HFFc6 (cell line): ENCODE measurements at places on chromosomes 3 and 15. TPM values are rescaled to one million over a fixed set of nuclear protein-coding genes. Genes with fewer than 3 reads are reported as not detected.
A peak's percentile ranks its signal among the peaks of the same experiment; 100 is the strongest.

GRCh38 chr3:103829723-103830326 lies 1395.0 kb downstream of the ZPLD1 start:
- no peak for DNase-seq
- H3K27ac ChIP-seq, result no peak overlapping the region
- no peaks in the 10 kb centered on the region for H3K36me3 ChIP-seq
- H3K4me1 ChIP-seq, result no peaks in the 10 kb centered on the region

GRCh38 chr15:60626669-60627068 lies 147.7 kb upstream of the ICE2 start:
- no peaks in the 10 kb centered on the region for H3K36me3 ChIP-seq
- H3K4me1 ChIP-seq, result no peaks in the 10 kb centered on the region
- H3K27ac ChIP-seq, result no peak overlapping the region
- no peak overlapping the region for H3K4me3 ChIP-seq
- H3K27me3 ChIP-seq, result peaks cover 8% of the 10 kb centered on the region

DNA sequence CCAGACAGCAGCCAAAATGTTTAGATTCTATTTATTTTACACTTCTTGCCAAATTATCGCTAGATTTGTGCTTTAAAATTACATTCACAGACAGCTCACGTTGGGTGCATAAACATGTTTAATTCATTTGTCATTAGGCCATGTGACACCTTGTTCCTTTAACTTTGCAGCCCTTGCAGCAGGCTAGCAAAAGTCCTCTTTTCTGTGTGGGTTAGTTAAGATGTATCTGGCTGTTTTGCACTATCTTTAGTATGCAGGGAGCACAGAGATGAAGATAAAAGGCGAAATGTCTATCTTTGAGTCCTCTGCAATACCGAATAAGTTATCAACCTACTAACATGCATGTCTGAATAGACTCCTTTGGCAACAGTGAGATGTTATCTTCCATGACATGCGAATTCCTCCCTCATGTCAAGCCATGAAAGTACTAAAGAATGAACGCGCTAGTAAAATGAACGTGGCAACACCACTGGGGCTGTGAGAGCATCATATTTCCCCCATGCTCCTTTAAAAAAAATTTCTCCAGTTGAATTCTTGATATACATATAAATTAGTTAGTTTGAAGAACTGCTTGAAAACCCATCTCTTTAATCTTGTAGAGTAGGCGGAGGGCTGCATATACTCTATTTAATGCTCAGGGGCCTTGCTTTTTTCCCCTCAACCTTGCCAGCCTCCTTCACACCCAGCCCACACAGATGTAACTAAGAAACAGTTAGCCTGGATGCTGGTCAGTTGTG lies 620.4 kb upstream of the NR2F2 start:
- H3K27ac ChIP-seq, result no peak overlapping the region
- peaks cover 1% of the 10 kb centered on the region for H3K27me3 ChIP-seq
- H3K36me3 ChIP-seq, result no peaks in the 10 kb centered on the region
- no peak for DNase-seq

GRCh38 chr15:58405865-58406264 lies 25.9 kb upstream of the LIPC start:
- peaks cover 19% of the 10 kb centered on the region for H3K27me3 ChIP-seq
- H3K4me3 ChIP-seq, result no peak overlapping the region
- no peaks in the 10 kb centered on the region; the same call in 1 of the 2 replicates for H3K4me1 ChIP-seq
- H3K27ac ChIP-seq, result no peak overlapping the region
- H3K36me3 ChIP-seq, result no peaks in the 10 kb centered on the region

- DNase-seq, result no peak
- peaks cover 18% of the 10 kb centered on the region for H3K4me1 ChIP-seq
- H3K27me3 ChIP-seq, result peaks cover 24% of the 10 kb centered on the region
- no peak overlapping the region for H3K27ac ChIP-seq
Measured at GRCh38 chr3:134029256-134029733, 430 bp downstream of the SLCO2A1 start.

- H3K4me3 ChIP-seq, result no peak overlapping the region
- H3K36me3 ChIP-seq, result no peaks in the 10 kb centered on the region
- H3K27ac ChIP-seq, result no peak overlapping the region
Measured at GRCh38 chr3:64319391-64319790, 94.1 kb upstream of the PRICKLE2 start.

DNA sequence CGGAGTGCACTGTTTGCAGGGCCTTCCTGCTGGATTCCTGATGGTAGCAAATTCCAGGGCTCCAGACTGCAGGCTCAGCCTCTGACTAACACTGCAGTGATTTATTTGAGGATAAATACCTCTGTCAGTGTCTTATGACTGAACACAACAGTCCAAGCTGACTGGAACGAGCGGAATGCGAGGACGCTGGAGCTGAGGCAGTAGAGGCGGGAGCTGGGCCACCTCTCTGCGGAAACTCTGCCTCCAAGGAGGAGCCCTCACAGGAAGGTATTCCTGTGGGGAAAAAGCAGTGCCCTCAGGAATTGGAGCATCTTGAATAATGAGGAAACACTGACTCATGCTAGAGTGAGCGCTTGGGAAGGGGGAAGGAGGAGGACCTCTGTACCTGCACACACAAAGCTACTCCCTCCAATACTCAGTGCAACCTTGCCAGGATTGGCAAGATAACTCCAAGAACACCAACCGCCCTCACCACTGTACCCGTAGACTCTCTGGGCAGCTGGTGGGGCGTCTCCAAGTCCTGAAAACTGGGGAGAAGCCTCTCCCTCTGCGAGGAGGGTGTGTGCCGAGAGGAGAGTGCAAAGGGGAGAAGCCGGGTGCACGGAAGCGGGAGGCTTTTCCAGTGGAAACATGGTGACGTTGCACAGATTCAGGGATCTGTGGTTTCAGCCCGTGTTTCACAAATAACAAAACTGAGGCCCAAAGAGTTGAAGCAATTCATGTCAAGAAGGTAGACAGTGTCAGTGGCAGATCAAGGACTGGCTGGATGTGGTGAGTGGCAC lies 43.0 kb downstream of the VGLL4 start:
- peaks cover 91% of the 10 kb centered on the region for H3K4me1 ChIP-seq
- peaks cover 6% of the 10 kb centered on the region; the same call in 1 of the 2 replicates for H3K27me3 ChIP-seq
- H3K36me3 ChIP-seq, result peaks cover 47% of the 10 kb centered on the region
- DNase-seq, result peak; percentile 100

- no peaks in the 10 kb centered on the region for H3K4me1 ChIP-seq
- no peak for DNase-seq
- H3K27me3 ChIP-seq, result no peaks in the 10 kb centered on the region; the same call in 1 of the 2 replicates
- no peak overlapping the region for H3K27ac ChIP-seq
Measured at GRCh38 chr15:101013201-101013550, 94.0 kb downstream of the LRRK1 start.

- H3K4me3 ChIP-seq, result no peak overlapping the region
- DNase-seq, result peak; percentile 30
- H3K27me3 ChIP-seq, result peaks cover 5% of the 10 kb centered on the region; the same call in 1 of the 2 replicates
- no peaks in the 10 kb centered on the region for H3K4me1 ChIP-seq
- no peaks in the 10 kb centered on the region for H3K36me3 ChIP-seq
Measured at GRCh38 chr3:38960953-38961622, 90.7 kb downstream of the SCN11A start.

- no peak overlapping the region for H3K4me3 ChIP-seq
- H3K27me3 ChIP-seq, result no peaks in the 10 kb centered on the region
- H3K27ac ChIP-seq, result no peak overlapping the region
- peak; percentile 30 for DNase-seq
Measured at GRCh38 chr3:172646439-172647015, 64.3 kb downstream of the NCEH1 start.

DNA sequence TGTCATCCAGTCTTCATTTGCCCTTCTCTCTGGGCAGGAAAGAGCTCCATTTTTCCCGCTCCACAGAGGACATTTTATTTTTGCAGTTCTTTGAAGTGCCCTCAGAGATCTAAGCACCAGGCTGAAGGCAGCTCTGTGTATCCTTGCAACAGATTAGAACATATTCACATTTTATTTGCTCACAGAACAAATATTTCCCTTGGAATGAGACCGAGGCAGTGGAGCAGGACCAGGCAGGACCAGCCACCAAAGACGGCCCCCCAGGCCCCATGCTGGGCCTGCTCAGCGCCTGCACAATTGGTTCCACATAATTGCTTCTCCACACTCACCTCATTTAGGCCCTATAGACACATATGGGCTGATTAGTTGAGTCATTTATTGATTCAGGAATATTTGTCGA lies 15.7 kb upstream of the ETV5 start:
- H3K4me3 ChIP-seq, result no peak overlapping the region
- H3K27me3 ChIP-seq, result peaks cover 35% of the 10 kb centered on the region
- DNase-seq, result no peak
- no peaks in the 10 kb centered on the region for H3K4me1 ChIP-seq
- H3K27ac ChIP-seq, result no peak overlapping the region

GRCh38 chr3:29281344-29282241 lies 722 bp downstream of the RBMS3 start:
- H3K4me3 ChIP-seq, result peak overlapping the region; percentile 92
- peaks cover 52% of the 10 kb centered on the region for H3K4me1 ChIP-seq
- H3K27me3 ChIP-seq, result peaks cover 4% of the 10 kb centered on the region
- DNase-seq, result peak; percentile 41
- H3K27ac ChIP-seq, result peak overlapping the region; percentile 97

- H3K27me3 ChIP-seq, result peaks cover 1% of the 10 kb centered on the region
- peak overlapping the region; percentile 96 for H3K27ac ChIP-seq
- peaks cover 8% of the 10 kb centered on the region; the same call in 1 of the 2 replicates for H3K36me3 ChIP-seq
- H3K4me3 ChIP-seq, result peak overlapping the region; percentile 100
Measured at GRCh38 chr3:52240059-52240885, 1.3 kb upstream of the TWF2 start.

- no peak for DNase-seq
- peaks cover 48% of the 10 kb centered on the region for H3K36me3 ChIP-seq
- no peak overlapping the region for H3K4me3 ChIP-seq
- H3K4me1 ChIP-seq, result peaks cover 69% of the 10 kb centered on the region
Measured at GRCh38 chr3:45599984-45600650, 5.6 kb downstream of the LIMD1 start.

OPA1 gene
- total RNA-seq, result 53.2 to 64.9 TPM (median 58.1 TPM) in 3 replicates

IGSF11 gene
- total RNA-seq, result not detected in 2 replicates

TGM4 gene
- not detected in 2 replicates for total RNA-seq

REC114 gene
- not detected in 3 replicates for total RNA-seq
